ENCODE measurements at places on chromosomes 11 and 22.

DNA sequence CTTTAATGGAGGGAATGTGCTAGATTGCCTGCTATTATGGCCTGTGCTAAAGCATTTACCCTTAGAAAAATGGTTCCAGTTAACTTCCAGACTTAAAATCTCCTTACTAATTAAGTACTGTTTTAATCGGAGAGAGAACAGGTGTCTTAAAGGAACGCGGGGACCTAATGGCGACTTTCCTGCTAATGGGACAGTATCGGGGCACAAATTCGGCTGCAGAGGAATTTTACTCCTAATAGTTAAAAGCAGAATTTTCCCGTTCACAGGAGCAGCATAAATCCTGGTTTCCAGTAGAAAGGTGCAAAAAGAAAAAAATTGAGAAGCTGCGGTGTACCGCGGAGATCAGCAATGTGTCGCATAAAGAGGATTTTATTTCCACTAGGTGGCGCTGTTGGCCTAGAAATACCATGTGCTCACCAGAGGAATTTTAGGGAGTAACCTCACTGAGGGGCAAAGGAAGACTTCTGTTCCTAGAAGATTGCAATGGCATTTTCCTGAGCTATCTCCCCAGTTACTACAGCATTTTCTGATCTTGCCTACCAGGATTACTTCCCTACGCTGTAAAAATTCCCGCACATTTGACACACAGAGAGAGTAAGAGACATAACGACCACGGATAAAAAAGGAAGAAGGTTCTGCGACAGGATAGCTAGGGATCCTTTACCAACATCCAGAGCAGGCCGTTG lies 44.5 kb downstream of the ZNF280B start:
- peak; percentile 71 for DNase-seq

DNA sequence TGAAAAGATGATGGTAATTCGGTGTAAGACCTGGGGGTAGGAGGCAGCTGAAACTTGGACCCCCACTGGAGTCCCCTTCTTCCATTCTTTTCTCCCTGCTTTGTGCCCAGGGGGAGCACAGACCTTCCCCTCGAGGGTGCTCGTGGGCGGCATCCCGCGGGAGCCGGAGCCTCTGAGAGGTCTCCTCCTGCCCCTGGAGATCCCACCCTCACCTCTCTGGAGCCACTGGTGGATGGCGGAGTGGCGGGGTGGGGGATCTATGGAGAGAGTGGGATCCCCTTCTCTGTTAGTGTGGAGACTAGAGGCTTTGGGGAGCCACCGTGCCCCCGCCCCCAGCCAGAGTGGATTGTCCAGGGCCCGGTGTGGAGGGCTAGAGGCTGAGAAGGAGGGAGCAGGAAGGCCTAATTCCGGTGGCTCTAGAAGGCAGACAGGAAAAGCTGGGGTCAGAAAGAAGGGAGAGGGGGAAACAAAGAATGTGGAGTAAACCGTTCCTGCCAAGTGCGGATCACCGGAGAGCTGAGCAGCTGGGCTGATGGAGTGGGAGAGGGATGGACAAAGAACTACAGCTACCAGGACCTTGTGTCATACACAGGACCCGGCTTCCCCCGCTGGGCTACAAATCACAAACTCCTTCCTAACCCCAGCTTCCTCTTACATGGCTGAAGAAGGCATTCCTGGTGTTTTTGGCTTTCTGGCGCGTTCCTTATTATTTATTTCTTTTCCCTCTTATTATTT lies 41.9 kb downstream of the KCNJ1 start:
- no peak for DNase-seq

- no peak for DNase-seq
Observed at GRCh38 chr11:63491636-63492372, 837 bp upstream of the PLAAT5 start.

DNA sequence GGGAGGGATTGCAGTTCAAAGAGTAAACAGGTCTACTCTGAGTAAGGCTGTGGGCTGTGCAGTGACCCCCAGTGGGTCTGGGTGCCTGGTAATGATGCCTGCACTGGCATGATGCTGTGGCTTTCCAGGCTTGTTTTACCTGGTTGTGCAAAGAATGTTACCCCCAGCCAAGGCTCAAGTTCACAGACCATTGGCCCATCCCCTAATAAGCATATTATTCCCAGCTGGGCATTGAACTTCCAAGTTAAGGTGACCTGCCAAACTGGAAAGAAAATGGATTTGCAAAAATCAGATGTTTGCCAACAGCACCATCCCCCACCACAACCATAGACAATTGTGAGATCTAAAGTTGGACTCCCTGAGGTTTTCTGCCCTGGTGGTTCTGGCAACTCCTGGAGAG lies 7.9 kb upstream of the EHF start:
- DNase-seq = no peak

DNA sequence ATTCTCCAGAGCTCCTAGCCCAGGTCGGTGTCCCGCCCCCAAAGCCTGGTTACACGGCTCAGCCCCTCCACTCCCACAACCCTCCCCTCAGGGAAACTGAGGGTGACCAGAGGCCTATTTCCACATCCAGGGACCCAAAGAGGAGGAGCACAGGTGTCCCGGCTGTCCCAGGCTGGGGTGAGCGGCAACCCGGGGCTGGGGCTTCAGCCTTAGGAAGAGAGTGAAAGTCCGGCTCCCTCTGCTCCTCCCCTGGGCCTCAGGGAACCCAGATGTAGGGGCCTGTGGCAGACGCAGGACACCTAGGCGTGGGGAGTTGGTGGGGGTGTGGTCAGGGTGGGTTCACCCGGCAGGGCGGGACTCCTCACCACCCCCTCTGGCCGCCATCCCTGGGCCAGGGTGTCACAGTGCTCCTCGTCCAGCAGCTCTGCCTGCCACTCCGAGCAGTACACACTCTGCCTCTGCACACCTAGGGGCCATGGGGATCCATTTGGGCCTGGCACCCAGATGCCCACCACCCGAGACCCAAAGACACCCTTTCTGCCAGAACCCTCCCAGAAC lies 63.1 kb downstream of the ARFGAP3 start:
- DNase-seq = no peak
